Kidney epithelial cell (primary cell): ENCODE measurements at places on chromosomes 5 and 9. TPM values are rescaled to one million over a fixed set of nuclear protein-coding genes. Genes with fewer than 3 reads are reported as not detected.

Gene ACOT12
- not detected in 2 replicates for total RNA-seq

Gene GABRA1
- not detected in 2 replicates for total RNA-seq

Gene C5orf52
- total RNA-seq = not detected in 2 replicates

Gene GGTA1
- total RNA-seq = not detected in 2 replicates

Gene PLPPR1
- total RNA-seq = 0.08 TPM in 1 of 2 replicates, not detected in the other

Gene PTGES
- total RNA-seq = 37.9 and 39.5 TPM in 2 replicates

Gene C9
- not detected in 2 replicates for total RNA-seq

Gene ECPAS
- total RNA-seq = 67.0 and 70.2 TPM in 2 replicates

Gene CDC25C
- total RNA-seq = 1.9 and 2.0 TPM in 2 replicates

Gene ANKRD33B
- total RNA-seq = 5.0 and 5.5 TPM in 2 replicates
